Hepatocyte (in vitro differentiated cells): ENCODE measurements at places on chromosomes 6 and 20. TPM values are rescaled to one million over a fixed set of nuclear protein-coding genes. Genes with fewer than 3 reads are reported as not detected.
A peak's percentile ranks its signal among the peaks of the same experiment; 100 is the strongest.

DNA sequence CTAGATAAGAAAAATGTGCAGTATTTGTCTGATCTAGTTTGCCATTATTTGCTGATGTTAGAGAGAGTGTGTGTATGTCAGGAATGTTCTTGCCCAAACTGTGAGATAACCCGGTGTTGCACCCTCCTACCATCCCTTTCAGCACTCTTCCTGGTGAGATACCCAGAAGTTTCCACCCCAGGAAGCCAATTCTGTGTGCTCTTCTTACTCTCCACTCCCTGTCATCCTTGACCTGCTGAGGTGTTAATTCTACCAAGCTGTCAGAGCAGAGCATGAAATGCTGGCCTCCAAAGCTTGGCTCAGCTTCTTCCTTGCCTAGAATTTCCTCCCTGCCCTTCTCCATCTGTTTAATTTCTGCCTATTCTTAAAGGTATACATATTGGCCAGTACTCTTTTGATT is 237.3 kb upstream of the CNR1 start:
- DNase-seq, result no peak

GATA5 gene
- polyA plus RNA-seq, result 43.5 and 53.6 TPM in 2 replicates

DNA sequence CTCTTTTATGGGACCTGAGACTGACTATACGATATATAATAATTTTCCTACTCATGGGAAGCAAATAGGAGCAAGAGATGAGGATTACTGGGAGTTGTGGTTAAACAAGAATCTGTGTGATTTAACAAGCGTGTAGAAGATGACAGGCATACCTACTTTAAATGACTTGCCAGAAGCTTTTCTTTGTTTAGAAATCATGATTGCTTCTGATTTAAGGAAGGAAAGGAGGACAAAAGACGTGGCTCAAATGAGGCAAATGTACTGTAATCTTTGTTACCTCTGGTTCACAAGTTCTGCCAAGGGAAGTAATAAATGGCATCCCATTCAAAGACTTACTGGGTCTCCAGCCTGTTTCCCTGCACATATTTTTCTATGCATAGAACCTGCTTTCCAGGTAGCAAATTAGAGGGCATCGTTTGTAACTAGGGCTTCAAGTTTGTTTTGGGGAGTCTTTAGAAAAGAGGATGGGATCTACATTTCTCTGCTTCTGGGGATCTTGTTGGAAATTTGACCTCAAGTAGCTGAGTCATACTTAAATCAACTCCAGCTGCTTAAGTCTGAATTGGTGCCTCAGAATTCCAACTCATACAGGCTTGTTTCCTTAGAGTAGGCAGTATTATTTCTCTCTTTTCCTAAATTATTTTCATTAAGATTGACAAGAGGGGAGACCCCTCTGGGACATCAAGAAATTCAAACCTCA is 2.9 kb upstream of the TRMT11 start:
- DNase-seq, result no peak

DNA sequence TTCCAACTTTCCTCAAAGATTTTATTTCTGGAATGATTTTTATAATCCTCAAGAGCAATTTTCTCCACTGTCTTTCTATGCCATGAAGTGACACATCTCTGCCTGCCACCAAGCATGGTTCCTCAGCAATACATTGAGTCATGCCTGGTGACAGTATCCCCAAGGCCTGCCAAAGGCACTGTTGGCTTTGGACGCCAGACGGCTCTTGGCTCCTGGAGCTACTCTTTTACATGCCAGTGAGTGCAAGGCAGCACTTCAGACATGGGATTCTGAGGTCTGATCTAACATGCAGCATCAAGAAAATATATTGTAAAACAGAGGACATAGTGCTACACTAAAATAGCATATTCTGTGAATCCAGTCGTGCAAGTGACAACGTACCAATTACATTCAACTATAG is 20.1 kb upstream of the PLEKHG1 start:
- DNase-seq, result no peak

- DNase-seq, result peak; percentile 58
Observed at GRCh38 chr20:63183422-63184146, 32.3 kb downstream of the YTHDF1 start.

BMP7 gene
- 9.1 and 11.4 TPM in 2 replicates for polyA plus RNA-seq

GRCh38 chr6:136087986-136088385 is 162.1 kb downstream of the MTFR2 start:
- DNase-seq, result no peak

GRCh38 chr6:328136-328670 is 35.9 kb downstream of the DUSP22 start:
- DNase-seq, result peak; percentile 56

IL17A gene
- polyA plus RNA-seq, result not detected in 2 replicates

GRCh38 chr20:45366192-45366591 is 3.2 kb downstream of the SYS1 start:
- DNase-seq, result no peak

DNA sequence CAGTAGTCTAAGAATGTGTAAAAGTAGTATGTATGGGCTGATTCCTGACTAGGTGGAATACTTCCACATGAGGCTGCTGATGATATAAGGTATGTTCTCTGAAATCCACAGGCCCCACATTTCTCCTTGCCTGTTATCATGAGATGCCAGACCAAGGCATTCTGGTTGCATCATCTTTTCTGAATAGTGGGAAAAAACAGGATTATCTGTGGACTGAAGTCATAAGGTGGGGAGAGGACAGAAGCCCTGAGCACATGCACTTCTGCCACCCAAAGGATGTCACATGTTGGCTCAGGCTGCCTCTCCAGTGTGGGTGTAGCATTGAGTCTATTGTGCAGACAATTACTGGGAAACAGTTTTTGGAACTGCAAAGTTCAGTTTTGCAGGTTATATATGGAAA is 184.5 kb upstream of the RAB32 start:
- DNase-seq, result no peak

DNA sequence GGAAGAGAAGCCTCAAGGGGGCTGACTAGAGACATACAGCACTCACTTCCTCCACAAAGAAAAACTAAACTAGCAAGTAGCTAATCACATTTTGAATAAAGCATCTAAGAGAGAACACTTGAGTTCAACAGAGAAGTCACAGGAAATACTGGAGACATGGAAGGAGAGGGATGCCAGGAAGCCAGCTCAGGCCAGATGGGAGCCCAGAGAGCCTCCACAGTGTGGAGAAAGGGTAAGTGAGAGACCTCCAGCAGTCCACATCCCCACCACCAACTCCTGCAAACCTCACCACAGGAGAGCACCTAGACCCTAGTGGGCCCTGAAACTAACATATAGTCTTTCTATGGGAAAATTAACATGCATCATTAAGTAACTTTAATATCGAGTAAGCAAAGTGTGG is 79.2 kb downstream of the EPM2A start:
- no peak for DNase-seq
